ENCODE measurements at places on chromosomes 5 and 9.

GRCh38 chr5:11252523-11252922 lies 491.5 kb upstream of the DAP start:
- DNase-seq = no peak

- no peak for DNase-seq
These were observed 45.3 kb downstream of the CWC27 start for GRCh38 chr5:64814073-64814472.

- DNase-seq = no peak
These were observed 95.5 kb downstream of the PDE8B start for GRCh38 chr5:77305956-77306355.

DNA sequence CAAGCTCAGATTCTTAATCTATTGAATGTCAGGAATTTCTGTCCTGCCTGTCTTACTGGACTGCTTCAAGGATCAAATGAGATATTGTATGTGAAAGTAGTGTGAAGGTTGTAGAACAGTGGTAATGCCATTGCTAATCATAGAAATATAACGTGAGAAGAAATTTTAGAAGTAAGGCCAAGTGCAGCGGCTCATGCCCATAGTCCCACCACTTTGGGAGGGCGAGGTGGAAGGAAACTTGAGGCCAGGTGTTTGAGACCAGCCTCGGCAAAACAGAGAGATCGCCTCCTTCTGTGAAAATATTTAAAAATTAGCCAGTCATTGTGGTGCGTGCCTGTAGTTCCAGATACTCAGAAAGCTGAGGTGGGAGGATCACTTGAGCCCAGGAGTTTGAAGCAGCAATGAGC lies 5.1 kb upstream of the HSPA5 start:
- no peak for DNase-seq

GRCh38 chr5:37047947-37048346 lies 171.4 kb downstream of the NIPBL start:
- no peak for DNase-seq

DNA sequence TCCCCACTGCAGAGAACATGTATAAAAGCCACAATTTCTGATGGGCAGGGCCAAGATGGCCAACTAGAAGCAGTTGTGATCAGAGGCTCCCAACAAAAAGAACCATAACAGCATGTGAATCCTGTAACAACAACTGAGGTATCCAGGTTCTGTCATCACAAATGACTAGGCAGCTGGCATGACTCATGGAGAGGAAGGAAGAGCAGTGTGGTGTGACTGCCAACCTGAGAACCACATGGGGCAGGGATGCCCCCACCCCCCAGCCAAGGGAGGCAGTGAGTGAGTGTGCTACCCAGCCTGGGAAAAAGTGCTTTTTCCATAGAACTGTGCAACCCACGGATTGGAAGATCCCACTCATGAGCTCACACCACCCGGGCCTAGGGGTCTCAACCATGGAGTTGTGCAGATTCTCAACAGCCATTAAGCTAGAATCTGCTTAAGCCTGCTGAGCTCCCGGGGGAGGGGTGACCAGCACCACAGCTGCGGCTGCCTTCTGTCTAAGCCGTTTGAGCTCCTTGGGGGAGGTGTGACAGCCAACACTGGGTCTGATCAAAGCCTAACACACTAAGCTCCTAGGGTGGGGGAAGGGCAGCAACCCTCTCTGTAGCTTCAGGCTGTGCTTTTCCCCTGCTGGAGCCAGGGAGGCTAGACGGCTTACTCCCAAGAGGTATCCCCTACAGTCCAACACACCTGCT lies 80.1 kb upstream of the DMAC1 start:
- DNase-seq = no peak

DNA sequence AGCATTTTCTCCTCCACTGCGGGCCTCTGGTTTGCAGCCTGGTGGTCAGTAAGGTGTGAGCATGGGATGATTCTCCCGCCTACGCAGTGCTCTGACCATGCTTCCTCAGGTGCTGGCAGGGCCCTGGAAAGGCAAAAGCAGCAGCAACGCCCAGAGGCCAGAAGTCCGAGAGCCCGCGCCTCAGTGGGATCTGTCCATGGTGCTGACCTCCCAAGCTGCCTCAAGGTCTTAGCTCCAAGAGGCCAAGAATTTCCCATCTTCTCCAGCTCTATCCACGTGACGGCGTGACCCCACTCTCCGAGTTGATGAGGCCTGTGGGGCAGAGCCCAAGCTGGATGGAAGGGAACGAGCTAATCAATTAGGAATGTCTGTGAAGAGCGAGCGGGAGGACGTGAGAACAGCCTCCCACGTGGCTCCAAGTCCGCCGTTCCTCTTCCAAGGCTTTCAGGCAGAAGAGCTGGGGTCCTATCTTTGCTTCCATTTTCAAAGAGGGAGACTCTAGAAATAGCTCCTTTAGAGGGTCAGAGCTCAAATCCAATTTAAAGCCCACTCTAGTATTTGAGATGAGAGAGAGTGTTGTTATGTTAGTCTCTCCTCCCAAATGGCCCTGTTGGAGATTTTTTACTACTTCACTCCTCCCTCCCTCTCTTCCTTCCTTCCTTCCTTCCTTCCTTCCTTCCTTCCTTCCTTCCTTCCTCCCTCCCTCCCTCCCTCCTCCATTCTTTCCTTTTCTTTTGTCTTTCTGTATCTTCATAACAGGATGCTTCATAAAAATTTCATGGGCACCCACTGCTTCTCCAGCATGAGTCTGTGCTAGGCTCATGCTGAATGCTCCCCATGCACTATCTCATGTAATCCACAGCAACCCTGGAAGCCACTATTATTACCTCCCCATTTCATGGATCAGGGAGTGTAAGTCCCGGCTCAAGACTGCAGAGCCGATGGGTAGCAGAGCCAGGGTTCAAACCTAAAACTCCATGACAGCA lies 69.3 kb downstream of the OLFM1 start:
- DNase-seq = peak; percentile 70

- DNase-seq = no peak
These were observed 900 bp upstream of the HAVCR2 start for GRCh38 chr5:157109744-157110143.

DNA sequence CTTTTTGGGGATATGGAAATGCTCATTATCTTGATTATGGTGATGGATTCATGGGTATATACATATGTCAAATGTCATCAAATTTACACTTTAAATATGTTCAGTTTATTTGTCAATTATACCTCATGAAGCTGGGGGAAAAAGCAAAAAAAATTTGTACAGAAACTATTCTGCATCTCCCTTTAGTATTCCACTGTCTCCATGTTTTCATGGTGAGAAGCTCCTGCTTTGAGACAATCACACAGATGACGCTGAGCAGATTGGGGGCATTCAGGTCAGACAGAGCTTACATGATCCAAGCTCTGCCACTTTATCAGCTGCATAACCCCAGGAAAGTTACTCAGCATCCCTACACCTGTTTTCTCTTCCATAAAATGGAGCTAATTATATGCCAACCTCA lies 101.5 kb downstream of the PLPPR1 start:
- DNase-seq = no peak

DNA sequence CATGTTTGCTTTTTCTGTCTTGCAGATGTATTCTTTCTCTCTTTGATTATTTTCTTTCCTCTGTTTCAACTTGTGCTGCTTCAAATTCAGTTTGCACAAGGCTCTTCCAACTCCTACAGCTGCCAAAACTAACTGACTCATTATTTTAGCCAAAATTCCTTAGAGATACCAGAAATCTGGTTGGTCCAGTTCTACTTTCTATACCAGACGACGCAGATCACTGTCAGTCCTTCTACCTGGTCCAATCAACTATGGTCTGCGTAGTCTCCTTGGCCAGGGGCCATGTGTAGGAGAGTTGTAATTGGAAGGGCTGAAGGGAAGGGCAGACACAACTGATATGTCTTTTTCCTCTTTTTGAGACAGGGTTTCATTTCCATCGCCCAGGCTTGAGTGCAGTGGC lies 51.9 kb upstream of the JAK2 start:
- DNase-seq = no peak

- DNase-seq = no peak
These were observed 265.8 kb upstream of the IRX4 start for GRCh38 chr5:2148312-2149194.

GRCh38 chr5:71456362-71456743 lies 902 bp downstream of the BDP1 start:
- DNase-seq = no peak

- no peak for DNase-seq
These were observed 76.2 kb upstream of the STXBP1 start for GRCh38 chr9:127535834-127536233.

DNA sequence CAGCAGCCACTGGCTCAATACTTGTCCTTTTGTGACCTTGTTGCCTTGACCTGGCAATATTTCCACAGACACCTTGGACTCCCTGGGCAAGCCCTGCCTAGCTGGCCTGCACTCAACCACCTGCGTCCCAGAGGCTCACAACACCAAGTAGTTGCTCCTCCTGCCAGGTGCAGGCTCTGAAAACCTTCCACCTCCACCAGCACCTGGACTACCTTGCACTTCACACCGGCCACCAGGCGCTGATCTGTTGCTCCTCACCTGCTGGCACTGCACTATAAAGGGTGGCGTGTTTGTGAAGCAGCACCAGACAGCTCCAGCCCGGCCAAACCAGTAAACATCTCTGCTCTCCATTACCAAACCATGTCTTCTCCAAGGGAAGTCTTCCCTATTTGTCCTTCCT lies 997.7 kb downstream of the PTPRD start:
- DNase-seq = no peak

DNA sequence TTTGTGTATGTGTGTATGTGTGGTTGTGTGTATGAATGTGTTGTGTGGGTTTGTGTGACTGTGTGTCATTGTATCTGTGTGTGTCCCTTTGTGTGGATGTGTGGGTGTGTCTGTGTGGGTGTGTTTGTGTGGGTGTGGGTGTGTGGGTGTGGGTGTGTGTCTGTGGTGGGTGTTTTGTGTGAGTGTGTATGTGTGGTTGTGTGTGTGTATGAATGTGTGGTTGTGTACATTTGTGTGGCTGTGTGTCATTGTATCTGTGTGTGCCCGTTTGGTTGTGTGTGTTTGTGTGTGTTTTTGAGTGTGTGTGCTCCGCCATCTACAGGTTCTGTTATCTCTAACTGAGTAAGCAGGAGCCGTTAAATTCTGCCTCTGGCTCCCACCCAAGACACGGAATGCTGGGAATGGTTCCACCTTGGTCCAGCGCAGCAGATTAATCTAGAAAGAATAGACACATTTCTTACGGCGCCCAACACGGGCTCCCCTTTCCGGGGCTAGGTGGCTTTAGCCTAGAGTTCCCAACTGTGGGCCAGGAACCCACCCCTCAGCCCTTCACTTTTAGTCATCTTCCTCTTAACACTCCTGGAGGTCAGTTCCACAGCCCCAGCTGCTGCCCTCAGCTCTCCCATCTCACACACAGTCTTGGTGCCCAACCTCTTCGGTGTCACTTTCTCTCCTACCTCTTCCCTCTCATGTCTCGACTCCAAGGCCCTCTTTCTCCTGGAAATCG lies 197.1 kb downstream of the TTLL11 start:
- peak; percentile 39 for DNase-seq

- DNase-seq = no peak
These were observed 102.8 kb downstream of the CDH18 start for GRCh38 chr5:19885040-19885824.

- DNase-seq = no peak
These were observed 1.5 kb downstream of the VDAC1 start for GRCh38 chr5:134003064-134003816.

DNA sequence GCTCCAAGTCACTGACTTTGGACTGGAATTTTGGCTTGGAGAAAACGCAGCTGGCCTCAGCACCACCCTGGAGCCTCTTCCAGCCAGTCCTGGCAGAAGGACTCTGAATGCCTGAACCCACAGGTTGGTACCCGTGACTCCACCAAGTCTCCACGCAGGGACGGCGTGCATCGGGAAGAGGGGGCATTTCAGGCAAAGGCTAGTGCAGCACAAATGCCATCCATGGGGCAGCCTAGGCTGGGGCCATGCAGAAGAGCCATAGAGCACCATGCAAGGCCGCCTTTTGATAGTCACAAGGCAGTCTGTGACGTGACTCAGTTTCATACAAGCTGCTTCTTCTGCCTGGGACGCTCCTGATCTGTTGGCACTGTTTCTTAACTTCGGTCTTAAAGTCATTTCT lies 28.0 kb downstream of the GDNF start:
- no peak for DNase-seq

DNA sequence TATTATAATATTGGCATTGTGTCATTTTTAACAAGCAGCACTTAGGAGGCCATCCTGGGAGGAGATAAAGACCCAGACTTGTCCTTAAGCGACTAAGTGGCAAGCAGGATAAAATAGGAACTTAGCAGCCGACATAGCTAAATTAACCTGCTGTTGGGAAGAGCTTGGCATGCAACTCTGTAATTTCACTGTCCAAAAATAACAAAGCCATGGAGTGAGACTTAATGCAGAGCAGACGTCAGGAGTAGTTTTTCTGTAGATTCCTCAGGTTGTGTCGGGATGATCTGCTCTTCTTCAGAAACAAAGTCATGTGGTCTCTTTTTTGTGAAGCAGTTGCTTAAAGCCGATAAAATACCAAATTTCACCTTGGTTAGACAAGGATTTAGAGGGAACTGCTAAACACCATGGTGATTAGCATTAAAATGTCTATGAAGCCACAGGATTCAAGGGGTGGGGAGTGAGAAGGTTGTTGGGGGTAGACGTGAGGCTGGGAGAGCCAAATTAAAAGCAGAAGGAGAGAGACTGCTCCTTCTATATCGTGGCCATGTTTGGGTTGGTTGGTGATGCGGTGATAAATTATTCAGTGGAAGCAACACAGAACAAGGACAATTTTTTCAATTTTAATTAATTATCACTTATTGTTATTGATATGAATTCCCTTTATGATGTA lies 303.0 kb downstream of the CSNK1G3 start:
- no peak for DNase-seq

DNA sequence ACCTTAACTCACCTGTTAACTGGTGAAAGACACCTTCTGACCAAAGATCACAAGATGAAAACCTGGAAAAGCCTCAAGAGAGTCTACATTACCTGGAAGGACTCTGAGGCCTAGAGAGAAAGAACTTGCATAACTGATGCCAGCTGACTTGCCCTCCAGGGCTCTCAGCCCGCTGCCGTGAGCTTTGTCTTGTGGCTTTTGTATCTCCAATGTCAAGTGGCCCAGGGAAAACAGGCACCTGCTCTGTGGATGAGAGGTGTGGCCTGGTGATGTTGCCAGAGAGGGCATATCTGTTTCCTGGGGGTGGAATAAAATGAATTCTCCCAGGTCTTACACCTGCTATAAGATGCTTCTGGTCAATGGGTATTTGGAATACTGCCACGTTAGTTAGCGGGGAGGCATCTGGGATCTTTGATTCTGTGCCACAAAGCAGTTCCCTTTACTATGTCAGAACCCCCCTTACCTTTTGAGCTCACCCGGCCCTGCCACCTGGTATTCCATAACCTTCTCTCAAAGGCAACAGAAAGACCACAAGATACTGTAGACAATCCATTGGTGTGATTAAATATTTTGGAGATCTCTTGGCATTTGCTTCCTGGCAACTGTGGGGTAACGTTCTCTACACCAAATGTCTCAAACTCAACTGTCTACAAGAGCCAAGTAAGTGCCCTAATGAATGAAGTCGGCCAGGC lies 54.9 kb upstream of the N4BP3 start:
- DNase-seq = no peak

GRCh38 chr9:121476156-121476555 lies 23.5 kb downstream of the GGTA1 start:
- no peak for DNase-seq

DNA sequence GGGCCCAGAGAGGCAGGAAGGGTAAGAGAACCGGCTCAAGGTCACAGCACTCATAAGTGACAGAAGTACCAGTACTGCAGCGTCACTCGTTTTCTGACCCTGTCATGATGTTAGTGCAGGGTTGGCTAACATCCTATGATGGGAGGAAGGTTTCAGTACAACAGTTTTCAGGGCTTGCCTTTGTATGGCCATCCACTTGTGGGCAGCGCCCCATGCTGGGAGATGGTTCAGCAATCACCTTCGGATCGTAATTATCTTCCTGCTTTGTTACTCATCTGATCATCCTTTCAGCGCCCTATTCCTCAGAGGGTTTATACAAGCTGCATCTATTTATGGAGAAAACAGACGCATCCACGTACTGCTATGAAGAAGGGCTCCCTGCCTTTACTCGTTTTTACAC lies 2.4 kb downstream of the MAP1B start:
- DNase-seq = no peak

Data from Caco-2 (cell line).